ENCODE measurements at places on chromosomes 7 and 10.

GRCh38 chr7:18558503-18558902 lies 63.0 kb downstream of the HDAC9 start:
- no peak for DNase-seq

DNA sequence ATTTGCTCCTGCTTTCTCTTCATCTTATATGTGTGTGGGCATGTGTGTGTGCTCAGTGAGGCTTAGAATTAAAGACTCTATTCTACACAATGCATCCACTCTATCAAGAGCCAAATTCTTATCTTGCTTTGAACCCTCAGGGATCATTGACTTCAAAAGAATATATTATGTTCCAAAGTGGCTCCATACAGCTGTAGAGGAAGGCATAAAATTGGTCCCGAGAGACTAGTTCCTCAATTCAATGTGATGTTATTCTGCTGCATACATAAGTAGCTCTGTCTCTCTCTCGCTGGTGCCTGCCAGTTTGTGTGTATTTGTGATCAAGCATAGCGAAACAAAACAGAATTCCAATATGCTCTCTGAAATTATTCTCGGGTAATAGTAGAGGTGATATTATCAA lies 997.9 kb upstream of the POT1 start:
- no peak for DNase-seq

DNA sequence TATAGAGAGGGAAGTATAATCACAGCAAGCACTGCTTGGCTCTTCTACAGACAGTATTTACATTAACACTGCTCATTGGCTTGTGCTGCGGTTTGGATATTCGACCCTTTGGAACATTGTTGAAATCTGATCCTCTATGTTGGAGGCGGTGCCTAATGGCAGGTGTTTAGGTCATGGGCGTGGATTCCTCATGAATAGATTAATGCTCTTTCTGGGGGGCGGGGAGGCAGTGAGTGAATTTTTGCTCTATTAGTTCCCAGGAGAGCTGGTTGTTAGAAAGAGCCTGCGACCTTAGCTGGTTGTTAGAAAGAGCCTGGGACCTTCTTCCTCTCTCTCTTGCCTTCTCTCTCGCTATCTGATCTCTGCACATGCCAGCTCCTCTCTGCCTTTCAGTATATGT lies 77.3 kb upstream of the SVIL start:
- DNase-seq, result no peak

GRCh38 chr7:150358988-150359621 lies 9.5 kb upstream of the REPIN1 start:
- DNase-seq, result no peak

GRCh38 chr7:140049339-140050024 lies 13.3 kb downstream of the PARP12 start:
- DNase-seq, result no peak

DNA sequence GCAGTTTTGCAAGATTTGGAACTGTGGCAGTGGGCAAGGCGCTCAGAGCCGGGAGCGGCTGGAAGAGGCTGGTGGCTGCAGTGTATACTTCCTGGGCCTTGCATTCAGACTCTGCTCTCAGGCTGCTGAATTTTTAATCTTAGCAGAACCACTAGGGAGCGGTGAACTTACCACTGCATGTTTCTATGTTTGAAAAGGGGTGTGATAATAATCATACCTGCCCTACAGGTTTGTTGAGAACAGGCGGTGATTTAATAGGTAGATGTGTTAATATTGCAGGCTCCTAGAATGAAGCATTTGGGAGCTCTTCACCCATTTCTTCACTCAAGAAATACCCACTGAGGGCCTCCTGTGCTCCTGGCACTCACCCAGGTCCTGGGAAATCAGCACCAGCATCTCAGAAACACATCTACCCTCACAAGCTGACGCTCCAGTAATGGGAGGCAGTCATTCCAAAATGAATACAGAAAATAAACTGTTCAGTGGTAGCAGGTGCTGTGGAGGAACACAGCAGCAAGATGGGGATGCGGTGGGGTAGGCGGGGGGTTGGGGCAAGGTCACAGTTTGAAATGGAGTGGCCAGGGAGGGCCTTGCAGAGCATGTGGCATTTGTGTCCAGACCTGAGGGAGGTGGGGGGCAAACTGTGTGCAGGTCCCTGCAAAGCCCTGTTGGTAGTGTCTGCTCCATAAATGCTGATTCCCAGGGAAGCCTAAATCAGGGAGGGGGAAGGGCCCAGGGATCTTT lies 41.0 kb downstream of the VWA2 start:
- no peak for DNase-seq

DNA sequence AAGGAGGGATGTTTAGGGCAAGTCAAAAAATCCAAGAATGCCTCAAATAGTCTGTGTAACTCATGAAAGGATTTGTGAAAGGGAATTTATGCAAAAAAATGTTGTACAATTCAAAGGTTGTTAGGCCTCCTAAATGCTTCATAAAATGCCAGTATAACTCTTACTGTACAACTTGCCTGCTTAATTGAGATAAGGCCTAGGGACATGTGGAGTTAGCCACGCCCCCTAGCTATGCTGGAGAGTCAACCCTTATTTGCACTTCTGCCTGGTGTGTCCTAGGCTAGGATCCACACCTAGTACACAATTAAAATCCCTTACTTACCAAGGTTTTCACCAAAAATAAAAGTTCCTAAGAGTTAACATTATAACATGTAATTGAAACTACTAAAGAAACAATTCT lies 77.2 kb downstream of the ZNF680 start:
- no peak for DNase-seq

- no peak for DNase-seq
Measured at GRCh38 chr7:134752006-134752760, 27.3 kb upstream of the CALD1 start.

- no peak for DNase-seq
Measured at GRCh38 chr10:48399551-48399950, 93.1 kb downstream of the MAPK8 start.

DNA sequence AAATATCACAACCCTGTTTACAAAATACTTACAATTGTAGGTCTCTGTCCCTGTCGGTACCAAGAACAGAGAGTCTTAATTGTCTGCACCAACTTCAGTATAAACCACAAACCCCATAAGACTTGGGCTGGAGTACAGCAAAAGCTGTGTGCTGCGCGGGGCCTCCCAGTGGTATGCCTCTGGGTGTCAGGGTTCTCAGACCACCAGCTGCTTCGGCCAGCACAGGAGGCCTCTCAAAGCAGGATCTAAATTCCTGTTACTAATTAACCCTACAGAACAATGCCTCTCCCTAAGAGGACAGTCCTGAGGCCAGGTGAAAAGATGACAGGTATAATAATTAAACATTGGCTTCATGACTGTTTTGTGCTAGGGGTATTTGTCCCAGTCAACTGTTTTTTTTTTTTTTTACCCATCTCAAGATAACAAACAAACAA lies 957 bp upstream of the SVIL start:
- DNase-seq, result no peak

DNA sequence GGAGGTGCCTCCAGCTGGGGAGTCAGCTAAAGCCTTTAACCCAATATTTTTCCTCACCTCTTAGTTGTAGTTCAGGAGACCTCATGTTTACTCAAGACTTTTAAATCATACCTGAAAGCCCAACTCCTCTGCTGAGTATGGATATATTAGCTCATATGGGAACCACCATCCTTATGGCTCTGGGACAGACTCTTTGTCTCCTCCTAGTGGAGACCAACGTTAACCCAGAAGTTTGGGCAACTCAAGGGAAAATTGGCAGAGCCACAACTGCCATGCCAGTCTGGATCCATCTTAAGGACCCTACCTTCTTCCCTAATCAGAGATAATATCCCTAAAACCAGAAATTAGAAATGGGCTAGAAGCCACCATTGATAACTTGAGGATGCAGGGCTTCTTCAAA lies 80.8 kb downstream of the TMEM106B start:
- no peak for DNase-seq
